ELF-1 (cell line): ENCODE measurements at places on chromosomes 16 and 17.
A peak's percentile ranks its signal among the peaks of the same experiment; 100 is the strongest.

DNA sequence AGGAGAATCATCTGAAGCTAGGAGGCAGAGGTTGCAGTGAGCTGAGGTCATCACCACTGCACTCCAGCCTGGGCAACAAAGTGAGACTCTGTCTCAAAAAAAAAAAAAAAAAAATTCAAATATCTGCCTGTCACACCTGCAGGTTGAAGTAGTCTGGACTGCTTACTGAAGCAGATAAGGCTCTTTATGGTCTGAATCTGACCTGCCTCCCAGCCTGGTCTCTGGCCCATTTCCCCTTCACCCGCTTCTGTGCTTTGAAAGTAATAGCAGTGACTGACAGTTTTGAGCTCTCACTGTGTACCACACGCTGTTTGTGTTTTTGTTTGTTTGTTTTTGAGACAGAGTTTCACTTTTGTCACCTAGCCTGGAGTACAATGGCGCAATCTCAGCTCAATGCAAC is 5.8 kb downstream of the SEZ6L2 start:
- no peak for DNase-seq

GRCh38 chr16:67441271-67441753 is 10.4 kb downstream of the HSD11B2 start:
- DNase-seq = no peak

- peak; percentile 89 for DNase-seq
Measured at GRCh38 chr17:76497979-76498875, 3.0 kb downstream of the RHBDF2 start.

DNA sequence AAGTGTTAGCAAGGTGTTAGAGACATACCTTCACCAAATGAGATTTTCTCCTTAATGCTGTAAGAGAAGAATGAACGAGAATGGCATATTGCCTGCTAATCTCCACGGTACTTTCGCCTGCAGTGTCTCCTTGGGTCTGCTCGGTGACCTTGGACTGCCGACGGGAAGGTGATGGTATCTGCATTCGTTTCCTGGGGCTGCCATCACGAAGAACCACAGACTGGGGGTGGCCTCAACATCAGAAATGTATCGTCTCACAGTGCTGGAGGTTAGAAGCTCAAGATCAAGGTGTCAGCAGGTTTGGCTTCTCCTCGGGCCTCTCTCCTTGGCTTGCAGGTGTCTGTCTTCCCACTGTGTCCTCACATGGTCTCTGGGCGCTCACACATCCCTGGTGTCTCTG is 86.3 kb upstream of the TNRC6C start:
- no peak for DNase-seq

GRCh38 chr17:59892251-59892923 is 356 bp downstream of the TUBD1 start:
- no peak for DNase-seq

DNA sequence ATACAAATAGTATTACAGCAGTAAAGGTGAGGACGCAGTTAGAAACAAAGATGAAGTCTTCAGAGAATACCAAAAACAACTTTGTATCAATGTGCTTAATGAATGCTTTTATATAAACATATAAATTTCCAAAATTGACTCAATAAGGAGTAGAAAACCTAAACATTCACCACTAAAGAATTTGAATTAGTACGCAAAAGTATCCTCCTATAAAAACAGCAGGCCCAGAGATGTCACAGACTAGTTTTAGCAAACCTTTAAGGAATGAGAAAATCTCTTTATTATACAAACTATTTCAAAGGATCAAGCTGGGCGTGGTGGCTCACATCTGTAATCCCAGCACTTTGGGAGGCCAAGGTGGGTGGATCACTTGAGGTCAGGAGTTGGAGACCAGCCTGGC is 86.2 kb downstream of the OR1D5 start:
- no peak for DNase-seq

DNA sequence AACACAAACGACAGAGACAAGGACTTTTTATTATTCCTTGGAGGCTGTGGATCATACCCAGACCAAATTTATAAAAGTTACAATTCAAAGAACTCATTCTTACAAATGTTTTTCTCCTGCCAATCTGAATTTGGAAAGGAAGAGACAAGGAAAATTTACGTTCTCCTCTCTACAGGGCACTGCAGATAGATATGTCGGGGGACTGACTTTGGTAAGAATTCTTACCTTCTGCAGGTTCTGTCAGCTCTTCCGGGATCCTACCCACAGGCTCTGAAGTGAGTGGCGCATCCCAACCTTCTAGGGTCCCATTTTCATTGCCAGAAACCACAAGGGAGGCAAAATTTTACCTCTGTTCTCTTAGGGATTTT is 2.2 kb upstream of the SLFN12L start:
- DNase-seq = no peak

- DNase-seq = peak; percentile 87
Measured at GRCh38 chr17:79400989-79401703, 209.7 kb downstream of the RBFOX3 start.

GRCh38 chr17:55731586-55732250 is 9.1 kb upstream of the TMEM100 start:
- peak; percentile 69 for DNase-seq

- peak; percentile 31 for DNase-seq
Measured at GRCh38 chr17:78583091-78583490, 5.9 kb upstream of the DNAH17 start.

- no peak for DNase-seq
Measured at GRCh38 chr16:19274165-19274797, 11.2 kb upstream of the CLEC19A start.

- DNase-seq = no peak
Measured at GRCh38 chr17:73302189-73302588, 9.6 kb downstream of the CDC42EP4 start.

DNA sequence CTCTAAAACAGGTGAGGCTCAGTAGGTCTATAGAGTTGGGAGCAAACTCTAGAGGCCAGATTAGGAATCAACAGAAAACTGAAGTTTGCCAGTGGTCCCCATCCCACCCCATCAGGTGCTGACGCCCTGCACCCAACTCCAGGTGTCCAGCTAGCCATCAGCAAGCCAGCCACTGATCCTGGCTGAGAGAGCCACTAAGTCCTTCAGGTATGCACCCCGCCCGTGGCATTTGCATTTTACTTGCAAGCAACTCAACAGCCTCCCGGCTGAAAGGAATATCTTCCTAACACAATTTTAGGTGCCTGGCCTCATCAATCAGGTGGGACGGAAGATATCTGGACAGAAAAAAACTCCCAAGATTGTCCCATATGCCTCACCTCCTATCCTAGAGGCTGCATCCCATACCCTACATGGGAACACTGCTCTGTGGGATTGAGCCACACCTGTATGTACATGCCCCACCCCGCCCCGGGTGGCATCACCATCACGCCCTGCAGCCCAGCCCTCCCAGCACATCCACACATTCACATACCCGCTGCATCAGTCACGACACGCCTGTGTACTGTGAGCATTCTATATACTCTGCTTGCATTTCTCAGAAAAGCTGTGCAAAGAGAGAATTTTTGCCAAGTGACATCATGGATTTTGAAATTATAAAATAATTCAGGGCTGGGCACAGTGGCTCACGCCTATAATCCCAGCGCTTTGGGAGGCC is 8.3 kb downstream of the OTOP3 start:
- no peak for DNase-seq

- no peak for DNase-seq
Measured at GRCh38 chr16:53629151-53629550, 74.5 kb downstream of the RPGRIP1L start.

DNA sequence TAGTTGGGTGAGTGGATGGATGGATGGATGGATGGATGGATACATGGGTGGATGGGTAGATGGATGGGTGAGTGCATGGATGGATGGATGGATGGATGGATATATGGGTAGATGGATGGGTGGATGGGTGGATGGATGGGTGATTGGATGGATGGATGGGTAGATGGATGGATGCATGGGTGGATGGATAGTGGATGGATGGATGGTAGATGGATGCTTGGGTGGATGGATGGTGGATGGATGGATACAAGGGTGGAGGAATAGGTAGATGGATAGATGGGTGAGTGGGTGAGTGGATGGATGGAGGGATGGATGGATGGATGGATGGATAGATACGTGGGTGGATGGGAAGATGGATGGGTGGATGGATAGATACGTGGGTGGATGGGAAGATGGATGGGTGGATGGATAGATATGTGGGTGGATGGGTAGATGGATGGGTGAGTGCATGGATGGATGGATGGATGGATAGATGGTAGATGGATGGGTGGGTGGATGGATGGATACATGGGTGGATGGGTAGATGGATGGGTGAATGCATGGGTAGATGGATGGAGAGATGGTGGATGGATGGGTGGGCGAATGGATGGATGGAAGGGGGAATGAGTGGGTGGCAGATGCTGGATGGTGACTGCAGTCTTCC is 19.0 kb downstream of the ZNF469 start:
- no peak for DNase-seq

DNA sequence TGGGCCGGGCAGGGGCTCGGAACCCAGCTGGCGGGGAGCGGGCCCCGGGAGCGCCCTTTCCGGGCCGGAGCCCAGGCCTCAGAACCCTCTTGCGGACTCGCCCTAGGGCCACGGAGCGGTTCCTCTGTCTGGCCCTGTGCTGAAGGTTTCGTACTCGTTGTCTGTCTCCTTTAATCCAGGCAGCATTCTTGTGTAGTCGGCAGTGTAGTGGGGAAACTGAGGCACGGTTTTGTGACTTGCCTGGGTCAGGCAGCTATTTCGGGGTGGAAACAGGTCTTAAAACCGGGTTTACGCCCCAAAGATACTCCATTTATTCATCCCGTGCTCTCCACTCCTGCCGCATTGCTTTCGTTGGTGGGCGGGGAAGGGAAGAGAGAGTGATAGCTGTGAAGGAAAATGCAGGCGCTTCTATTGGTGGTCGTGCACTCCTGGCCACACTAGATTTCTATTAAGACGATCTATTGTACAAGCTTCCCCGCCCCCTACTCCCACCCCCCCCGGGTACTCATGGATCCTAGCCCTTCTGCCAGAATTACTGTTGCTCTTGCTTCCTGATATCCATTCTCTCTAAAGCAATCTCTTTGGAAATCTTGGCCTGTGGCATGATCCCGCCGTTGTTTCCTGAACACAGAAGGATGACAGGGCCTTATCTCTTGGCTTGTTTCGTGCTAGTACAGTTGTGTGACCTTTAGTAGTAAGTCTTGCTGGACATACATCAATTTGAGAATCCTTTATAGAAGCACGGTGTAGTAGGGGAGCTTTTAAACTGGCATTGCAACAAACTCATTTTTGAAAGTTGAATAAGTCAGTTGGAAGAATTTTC is 751 bp downstream of the DCAF7 start:
- no peak for DNase-seq

DNA sequence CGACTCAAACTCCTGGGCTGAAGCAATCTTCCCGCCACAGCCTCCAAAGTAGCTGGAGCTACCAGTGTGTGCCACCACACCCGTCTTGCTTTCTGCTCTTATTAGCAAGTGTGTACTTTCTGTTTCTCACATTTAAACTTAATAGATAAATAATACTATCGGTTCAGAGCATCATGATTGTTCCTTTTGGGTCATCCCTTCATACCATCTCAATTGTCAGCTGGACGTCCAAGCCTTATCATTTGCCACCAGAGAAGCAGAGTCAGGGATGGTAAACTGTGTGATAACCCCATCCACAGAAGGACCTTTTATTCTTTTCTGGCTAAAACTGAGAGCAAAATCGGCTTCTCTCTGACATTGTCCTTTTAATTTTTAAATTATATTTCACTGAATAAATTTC is 279.8 kb upstream of the GOT2 start:
- DNase-seq = no peak

DNA sequence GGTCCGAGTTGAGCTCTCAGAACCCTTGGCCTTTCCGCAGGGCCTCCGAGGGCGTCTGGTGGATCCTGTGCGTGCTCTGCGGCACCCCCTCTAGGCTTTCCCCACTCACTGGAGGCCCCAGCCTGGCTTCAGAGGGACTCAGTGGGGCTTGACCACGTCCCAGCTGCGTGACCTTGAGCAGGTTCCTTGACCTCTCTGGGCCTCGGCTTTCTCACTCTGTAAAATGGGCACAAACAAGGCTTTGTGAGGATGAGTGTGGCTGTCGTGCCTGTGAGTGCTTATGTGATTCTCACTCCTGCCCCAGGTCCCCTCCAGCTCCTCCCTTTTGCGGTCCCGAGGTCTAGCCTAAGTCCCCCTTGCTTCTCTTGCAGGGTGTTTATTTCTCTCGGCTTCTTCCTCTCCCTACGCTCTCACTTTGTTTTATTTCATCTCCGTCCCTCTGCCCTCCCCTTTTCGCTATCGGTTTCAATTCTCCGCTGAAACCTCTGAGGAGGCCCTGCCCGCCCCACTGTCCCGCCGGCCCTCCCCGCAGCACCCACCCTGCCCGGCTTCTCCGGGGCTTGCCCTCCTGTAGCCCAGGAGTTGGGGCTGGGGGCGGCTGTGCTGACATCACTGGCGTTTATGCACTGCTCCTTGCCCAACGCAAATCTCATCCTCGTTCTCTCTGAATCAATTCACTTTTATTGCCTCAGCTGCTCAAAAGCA is 82.3 kb upstream of the CBX4 start:
- no peak for DNase-seq

DNA sequence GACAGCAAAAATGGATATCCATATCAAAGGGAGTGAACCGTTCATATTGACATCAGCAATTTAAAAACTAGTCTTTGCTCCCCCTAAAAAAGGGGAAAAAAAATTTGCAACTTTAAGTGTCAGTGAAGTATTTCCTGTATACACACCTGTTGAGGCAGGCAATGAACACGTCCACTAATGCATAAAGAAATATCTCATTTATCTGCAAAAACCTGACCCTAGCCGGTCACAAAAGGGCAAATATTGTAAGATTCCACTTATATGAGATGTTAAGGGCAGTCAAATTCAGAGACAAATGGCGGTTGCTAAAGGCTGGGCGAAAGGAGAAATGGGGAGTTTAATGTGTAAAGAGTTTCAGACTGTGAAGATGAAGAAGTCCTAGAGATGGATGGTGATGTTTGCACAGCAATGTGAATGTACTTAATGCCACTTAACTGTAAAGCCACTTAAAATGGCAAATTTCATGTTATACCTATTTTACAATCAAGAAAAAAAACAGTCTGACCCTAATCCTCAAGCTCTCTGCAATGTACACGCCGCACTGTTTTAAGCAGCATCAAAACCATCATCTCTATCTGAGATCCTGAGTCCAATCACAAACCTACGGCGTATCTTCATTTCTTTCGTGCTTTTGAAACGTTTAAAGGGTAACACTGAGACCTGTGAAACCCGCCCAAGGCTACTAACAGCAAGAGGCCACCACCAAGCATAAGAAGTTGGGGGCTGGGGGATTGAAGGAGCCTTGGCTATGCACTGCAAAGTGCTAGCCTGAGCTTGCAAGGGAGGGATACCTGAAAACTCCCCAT is 1.1 kb downstream of the PARN start:
- peak; percentile 54 for DNase-seq

- no peak for DNase-seq
Measured at GRCh38 chr17:1229349-1229899, 40.8 kb upstream of the BHLHA9 start.
